ENCODE measurements at places on chromosomes 5 and 9. TPM values are rescaled to one million over a fixed set of nuclear protein-coding genes. Genes with fewer than 3 reads are reported as not detected.

Gene LHX6
- 46.4 TPM for total RNA-seq

Gene UCK1
- 143 TPM for total RNA-seq

GRCh38 chr5:56262279-56262678 is 29.1 kb upstream of the ANKRD55 start:
- no peak overlapping the region for H3K4me3 ChIP-seq
- DNase-seq = no peak
- H3K4me1 ChIP-seq = no peaks in the 10 kb centered on the region
- H3K27me3 ChIP-seq = no peaks in the 10 kb centered on the region

DNA sequence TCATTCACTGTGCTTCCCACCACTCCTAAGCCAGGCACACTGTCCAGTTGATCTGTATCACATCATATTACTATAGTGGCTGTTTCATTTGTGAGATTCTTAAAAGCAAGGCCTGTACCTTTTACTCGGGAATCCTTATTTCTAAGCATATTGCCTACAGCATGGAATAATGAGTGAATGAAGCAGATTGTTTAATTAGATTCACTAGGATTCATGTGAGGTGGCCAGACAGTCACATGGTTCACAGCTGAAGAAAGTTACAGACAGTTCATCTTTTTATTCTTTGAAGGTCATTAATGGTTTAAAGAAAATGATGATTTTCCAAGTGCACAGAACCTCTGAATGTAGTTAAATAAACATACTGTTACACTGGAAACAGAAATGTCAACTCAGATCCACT is 24.3 kb upstream of the SEMA6A start:
- H3K27me3 ChIP-seq = no peaks in the 10 kb centered on the region
- H3K27ac ChIP-seq = no peak overlapping the region
- no peaks in the 10 kb centered on the region for H3K4me1 ChIP-seq

DNA sequence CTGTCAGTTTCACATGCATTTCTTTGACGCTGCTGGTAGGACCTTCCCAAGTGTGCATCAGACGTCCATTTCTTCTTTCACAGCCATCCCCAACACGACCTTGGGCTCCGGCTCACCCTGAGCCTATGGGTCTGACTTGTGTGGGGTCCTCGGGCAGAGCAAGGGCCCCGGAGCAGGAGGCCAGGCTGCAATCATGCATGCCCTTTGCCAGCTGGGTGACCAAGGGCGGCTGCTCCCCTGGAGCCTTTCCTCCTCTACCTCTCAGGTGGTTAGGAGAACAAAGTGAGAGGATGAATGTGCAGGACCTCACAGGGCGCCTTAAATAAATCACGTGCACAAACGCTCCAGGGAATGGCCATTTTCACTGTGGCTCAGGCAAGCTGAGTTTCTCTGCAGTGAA is 33.2 kb downstream of the TERT start:
- no peak overlapping the region for H3K27ac ChIP-seq
- DNase-seq = no peak
- no peaks in the 10 kb centered on the region for H3K4me1 ChIP-seq
- peaks cover 4% of the 10 kb centered on the region for H3K27me3 ChIP-seq
- H3K4me3 ChIP-seq = no peak overlapping the region
- no peaks in the 10 kb centered on the region for H3K36me3 ChIP-seq

DNA sequence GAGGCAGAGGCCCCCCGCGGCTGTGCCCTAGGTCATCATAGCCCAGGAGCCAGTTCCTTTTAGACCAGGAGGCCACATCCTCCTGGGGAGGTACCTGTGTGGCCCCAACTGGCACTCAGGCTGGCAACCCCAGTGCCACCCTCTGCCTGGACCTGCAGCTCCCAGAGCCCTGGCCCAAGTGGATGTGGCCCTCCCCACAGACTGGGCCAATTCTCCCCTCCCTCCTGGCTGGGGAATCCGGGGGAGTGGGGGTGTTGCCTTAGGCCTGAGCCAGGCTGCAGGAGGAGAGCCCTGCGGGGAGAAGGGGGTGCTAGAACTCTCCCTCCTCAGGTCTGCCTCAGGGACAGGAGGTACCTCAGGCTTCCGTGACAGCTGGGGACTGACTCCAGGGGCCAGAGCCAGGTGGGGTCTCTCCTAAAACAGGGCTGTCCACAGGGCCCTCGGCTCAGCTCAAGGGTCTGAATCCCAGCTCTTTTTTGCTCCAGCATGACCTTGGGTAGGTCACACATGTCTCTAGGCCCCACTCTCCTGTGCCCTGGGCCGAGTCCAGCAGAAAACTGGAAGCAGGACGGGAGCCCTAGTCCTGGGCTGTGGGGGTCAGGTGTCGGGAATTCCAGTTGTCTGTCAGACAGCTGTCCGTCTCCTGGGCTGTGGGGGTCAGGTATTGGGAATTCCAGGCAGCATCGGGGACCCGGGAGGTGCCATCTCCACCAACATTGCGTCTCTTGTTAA is 9.6 kb downstream of the DNLZ start:
- DNase-seq = no peak

Gene SLC36A2
- not detected for total RNA-seq

DNA sequence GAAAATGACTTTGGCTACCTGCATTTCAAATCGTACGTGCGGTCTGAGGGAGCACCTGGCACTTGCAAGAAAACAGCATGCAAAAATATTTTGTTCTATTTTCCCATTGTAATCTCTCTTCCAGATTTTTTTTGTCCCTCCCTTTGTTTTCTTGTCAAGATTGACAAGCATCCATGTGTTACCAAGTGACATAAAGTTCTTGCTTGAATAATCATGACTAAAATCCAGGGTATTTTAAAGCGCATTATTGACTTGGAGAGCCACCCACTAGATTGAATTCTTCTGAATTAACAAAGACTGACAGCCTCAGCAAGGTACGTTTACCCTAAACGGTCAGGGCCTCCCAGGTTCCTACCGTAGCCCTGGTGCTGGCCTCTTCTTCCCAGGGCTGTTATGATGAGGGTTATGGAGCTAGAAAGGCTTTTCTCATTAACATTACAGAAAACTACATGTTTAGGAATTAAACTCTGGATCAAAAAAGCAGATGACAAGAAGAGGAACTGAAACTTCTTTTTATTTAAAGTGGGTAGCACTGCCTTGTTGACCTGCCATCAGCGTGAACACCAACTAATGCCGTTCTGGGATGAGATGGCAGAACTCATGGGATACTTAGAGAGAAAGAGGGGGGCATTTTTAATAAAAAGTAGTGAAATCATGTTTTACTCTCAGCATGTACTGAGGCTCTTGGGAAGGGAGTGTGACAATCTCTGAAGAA is 297.0 kb downstream of the EFNA5 start:
- no peaks in the 10 kb centered on the region for H3K27me3 ChIP-seq
- no peak for DNase-seq
- H3K4me1 ChIP-seq = no peaks in the 10 kb centered on the region
- no peak overlapping the region for H3K27ac ChIP-seq
- no peak overlapping the region for H3K4me3 ChIP-seq
- H3K36me3 ChIP-seq = no peaks in the 10 kb centered on the region

Gene TSSK1B
- 0.18 TPM for total RNA-seq

Gene ANKRD34B
- total RNA-seq = not detected

Gene SNX24
- total RNA-seq = 38.5 TPM

GRCh38 chr9:90285946-90286345 is 356.7 kb downstream of the DIRAS2 start:
- no peaks in the 10 kb centered on the region for H3K27me3 ChIP-seq
- DNase-seq = no peak
- H3K4me1 ChIP-seq = no peaks in the 10 kb centered on the region
- no peaks in the 10 kb centered on the region for H3K36me3 ChIP-seq

- no peak for DNase-seq
- H3K27ac ChIP-seq = peak overlapping the region; percentile 43
- H3K36me3 ChIP-seq = no peaks in the 10 kb centered on the region
- H3K27me3 ChIP-seq = no peaks in the 10 kb centered on the region
- H3K4me3 ChIP-seq = no peak overlapping the region
Observed at GRCh38 chr5:147898875-147899401, 7.4 kb downstream of the C5orf46 start.

DNA sequence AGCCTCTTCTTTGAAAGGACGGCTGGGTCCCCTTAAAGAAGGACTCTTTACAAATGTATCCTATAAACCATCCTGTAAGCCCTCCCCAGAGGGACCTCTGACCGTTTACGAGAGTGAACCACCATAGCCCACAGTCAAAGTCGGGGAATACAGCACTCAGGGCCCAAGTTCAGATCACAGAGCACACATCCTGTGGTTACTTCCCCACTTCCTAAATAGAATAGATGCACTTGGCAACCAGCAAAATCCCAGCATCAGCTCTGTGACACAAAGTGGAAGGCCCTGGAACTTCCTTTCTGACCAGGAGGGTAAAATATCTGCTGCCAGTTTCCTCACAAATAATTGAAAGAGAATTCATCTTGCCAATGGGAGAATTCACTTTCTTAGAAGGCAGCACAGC is 6.9 kb upstream of the IGFBPL1 start:
- H3K4me3 ChIP-seq = no peak overlapping the region
- no peaks in the 10 kb centered on the region for H3K27me3 ChIP-seq
- H3K4me1 ChIP-seq = peaks cover 6% of the 10 kb centered on the region
- H3K36me3 ChIP-seq = no peaks in the 10 kb centered on the region
- DNase-seq = no peak

DNA sequence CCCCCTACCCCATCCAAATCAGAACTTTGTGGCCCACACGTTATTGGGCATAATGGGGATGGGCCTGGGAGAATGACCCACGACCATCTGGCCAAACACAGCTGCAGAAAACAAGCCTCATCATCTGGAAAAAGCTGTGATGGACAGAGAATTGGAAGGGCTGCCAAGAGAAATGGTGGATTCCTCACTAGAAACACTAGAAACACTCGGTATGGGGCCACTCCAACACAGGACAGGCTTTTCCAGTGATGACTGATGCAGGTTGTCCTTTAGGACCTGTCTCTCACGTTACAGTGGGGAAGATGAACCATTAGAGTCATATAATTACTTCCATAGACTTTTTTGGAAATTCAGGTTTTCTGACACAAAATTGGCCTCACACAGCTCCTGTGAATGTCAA is 172.4 kb upstream of the TARS1 start:
- no peak for DNase-seq
- no peak overlapping the region for H3K27ac ChIP-seq
- no peaks in the 10 kb centered on the region for H3K36me3 ChIP-seq
- H3K4me3 ChIP-seq = no peak overlapping the region
- H3K27me3 ChIP-seq = no peaks in the 10 kb centered on the region
- no peaks in the 10 kb centered on the region for H3K4me1 ChIP-seq

DNA sequence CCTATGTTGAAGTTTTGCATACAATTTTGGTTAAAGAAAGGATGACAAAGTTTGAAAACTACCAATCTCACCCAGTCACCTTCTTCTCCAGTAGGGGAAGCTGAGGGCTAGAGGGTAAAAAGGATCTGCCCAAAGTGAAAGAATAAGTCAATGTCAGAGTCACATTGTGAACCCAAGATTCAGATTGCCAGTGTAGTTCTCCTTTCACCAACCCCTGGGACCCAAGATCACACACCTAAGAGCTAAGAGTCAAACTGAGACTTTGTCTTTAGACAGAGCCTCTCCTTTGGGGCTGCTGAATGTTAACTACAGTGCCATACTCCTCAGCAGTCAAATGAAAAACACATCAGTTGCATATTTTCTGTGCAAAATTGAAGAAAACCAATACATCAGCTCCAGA is 210.6 kb downstream of the ATP10B start:
- no peaks in the 10 kb centered on the region for H3K4me1 ChIP-seq
- no peak overlapping the region for H3K4me3 ChIP-seq
- no peak for DNase-seq
- H3K27ac ChIP-seq = no peak overlapping the region

Gene ZDHHC11B
- total RNA-seq = 5.8 TPM

DNA sequence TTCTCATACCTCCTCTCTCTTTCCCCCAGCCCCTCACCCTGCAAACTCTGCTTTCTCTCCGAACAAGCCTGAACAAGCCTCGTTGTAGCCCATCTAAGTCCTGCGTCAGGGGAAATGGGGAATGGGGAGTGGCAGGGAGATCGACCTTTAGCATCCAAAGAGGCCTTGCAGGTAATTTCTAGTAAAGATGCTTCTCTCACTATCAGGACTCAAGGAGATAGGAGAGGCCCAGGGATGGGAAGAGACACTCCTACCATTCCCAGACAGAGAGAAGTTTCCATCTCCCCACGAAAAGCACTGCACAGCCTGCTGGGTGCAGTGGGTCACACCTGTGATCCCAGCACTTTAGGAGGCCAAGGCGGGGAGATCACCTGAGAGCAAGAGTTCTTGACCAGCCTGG is 44.4 kb upstream of the CTNNA1 start:
- H3K36me3 ChIP-seq = no peaks in the 10 kb centered on the region
- DNase-seq = no peak
- no peaks in the 10 kb centered on the region for H3K27me3 ChIP-seq

Gene CMYA5
- under 0.01 TPM for total RNA-seq

Gene MPDZ
- total RNA-seq = 14.6 TPM

GRCh38 chr5:9301200-9301599 is 244.7 kb downstream of the SEMA5A start:
- no peaks in the 10 kb centered on the region for H3K27me3 ChIP-seq
- no peak for DNase-seq
- no peak overlapping the region for H3K4me3 ChIP-seq
- no peaks in the 10 kb centered on the region for H3K36me3 ChIP-seq
- no peak overlapping the region for H3K27ac ChIP-seq

GRCh38 chr9:120878188-120879130 is 1.5 kb upstream of the PHF19 start:
- H3K36me3 ChIP-seq = peaks cover 12% of the 10 kb centered on the region
- no peaks in the 10 kb centered on the region for H3K27me3 ChIP-seq
- H3K27ac ChIP-seq = peak overlapping the region; percentile 95
- H3K4me1 ChIP-seq = peaks cover 4% of the 10 kb centered on the region
- no peak for DNase-seq

Gene TMEM174
- not detected for total RNA-seq

- no peak overlapping the region for H3K4me3 ChIP-seq
- peaks cover 37% of the 10 kb centered on the region for H3K4me1 ChIP-seq
- H3K27me3 ChIP-seq = no peaks in the 10 kb centered on the region
- DNase-seq = no peak
Observed at GRCh38 chr9:105255421-105255820, 11.0 kb downstream of the SLC44A1 start.

- peak; percentile 47 for DNase-seq
- peak overlapping the region; percentile 90 for H3K4me3 ChIP-seq
- H3K27me3 ChIP-seq = no peaks in the 10 kb centered on the region
- H3K4me1 ChIP-seq = peaks cover 60% of the 10 kb centered on the region
- H3K27ac ChIP-seq = peak overlapping the region; percentile 94
- H3K36me3 ChIP-seq = no peaks in the 10 kb centered on the region
Observed at GRCh38 chr9:33167972-33168461, 881 bp upstream of the B4GALT1 start.

Gene EIF4E1B
- total RNA-seq = not detected

GRCh38 chr5:161086461-161086860 is 234.4 kb upstream of the ATP10B start:
- no peak for DNase-seq
- H3K4me3 ChIP-seq = no peak overlapping the region
- no peak overlapping the region for H3K27ac ChIP-seq
- no peaks in the 10 kb centered on the region for H3K36me3 ChIP-seq
- H3K4me1 ChIP-seq = no peaks in the 10 kb centered on the region

Gene WDR70
- total RNA-seq = 42.7 TPM

- peaks cover 10% of the 10 kb centered on the region for H3K4me1 ChIP-seq
- H3K4me3 ChIP-seq = no peak overlapping the region
- H3K27me3 ChIP-seq = no peaks in the 10 kb centered on the region
- no peak overlapping the region for H3K27ac ChIP-seq
Observed at GRCh38 chr5:132850066-132850465, 16.2 kb downstream of the GDF9 start.

All from stomach (tissue), 19 donors.